ENCODE measurements at places on chromosomes 12 and 14.

- H3K27me3 ChIP-seq = no peaks in the 10 kb centered on the region
- no peaks in the 10 kb centered on the region for H3K36me3 ChIP-seq
- no peak overlapping the region for H3K27ac ChIP-seq
- H3K4me3 ChIP-seq = no peak overlapping the region
Observed at GRCh38 chr12:31406345-31406744, 80.4 kb upstream of the SINHCAF start.

- H3K4me1 ChIP-seq = no peaks in the 10 kb centered on the region
- H3K27ac ChIP-seq = no peak overlapping the region
- H3K36me3 ChIP-seq = no peaks in the 10 kb centered on the region
- no peak overlapping the region for H3K4me3 ChIP-seq
- DNase-seq = no peak
- no peaks in the 10 kb centered on the region for H3K27me3 ChIP-seq
Observed at GRCh38 chr12:21553329-21553675, 27.2 kb downstream of the SPX start.

DNA sequence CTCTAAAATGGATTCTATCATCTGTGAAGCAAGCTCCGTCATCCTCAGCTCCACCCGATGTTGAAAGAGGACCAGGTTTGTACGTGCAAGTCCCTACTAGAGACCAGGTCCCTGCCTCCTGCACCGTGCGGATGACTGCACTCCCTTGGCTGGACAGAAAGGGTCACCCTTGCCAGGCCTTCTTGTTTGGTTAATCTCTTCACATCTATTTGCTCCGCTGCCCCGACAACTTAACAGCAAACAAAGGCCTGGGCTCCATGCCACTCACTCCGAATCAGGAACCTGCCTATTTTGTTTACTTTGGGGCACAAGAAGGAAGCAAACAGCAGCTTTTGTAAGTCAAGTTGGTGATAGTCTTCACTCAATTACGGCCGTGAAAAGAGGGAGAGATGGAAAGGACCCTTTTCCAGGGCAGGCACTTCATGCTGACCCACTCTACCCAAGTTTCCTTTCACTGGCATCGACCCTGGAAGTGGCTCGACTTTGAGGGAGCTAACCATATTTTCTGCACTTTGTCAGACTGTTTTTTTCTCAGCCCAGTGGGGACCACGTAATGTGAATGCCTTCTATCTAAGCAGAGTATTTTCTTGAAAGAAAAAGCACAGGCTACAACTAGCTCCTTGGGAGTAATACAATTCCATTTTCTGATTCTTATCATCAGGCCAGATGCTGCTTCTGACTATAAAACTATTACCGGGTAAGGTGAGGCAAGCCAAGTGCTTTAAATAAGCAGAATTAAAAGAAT, 202.6 kb downstream of the FOXN3 start:
- H3K4me3 ChIP-seq = no peak overlapping the region
- H3K4me1 ChIP-seq = no peaks in the 10 kb centered on the region
- no peak for DNase-seq
- H3K36me3 ChIP-seq = no peaks in the 10 kb centered on the region
- no peak overlapping the region for H3K27ac ChIP-seq
- no peaks in the 10 kb centered on the region for H3K27me3 ChIP-seq

GRCh38 chr14:90114554-90114953, 52.8 kb downstream of the KCNK13 start:
- no peak for DNase-seq
- no peak overlapping the region for H3K27ac ChIP-seq
- peaks cover 7% of the 10 kb centered on the region for H3K27me3 ChIP-seq
- H3K4me3 ChIP-seq = no peak overlapping the region
- H3K36me3 ChIP-seq = no peaks in the 10 kb centered on the region

DNA sequence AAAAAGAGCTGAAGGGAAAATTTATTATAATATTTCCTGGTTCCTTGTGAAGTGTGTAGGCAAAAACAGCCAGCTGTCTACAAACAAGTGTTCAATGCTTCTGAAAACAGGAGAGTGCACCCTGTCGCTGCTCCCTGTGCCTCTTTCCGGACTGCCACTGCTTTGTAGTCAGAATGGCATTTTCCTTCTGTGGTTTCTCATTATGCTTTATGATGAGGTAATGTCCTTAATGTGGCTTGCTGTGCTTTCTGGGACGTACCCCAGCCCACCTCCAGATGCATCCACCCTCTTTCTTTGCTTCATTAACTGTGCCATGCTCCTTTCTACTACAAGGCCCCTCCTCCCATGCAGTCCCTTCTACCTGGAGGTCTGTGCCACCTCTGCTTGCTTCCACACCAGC, 148.1 kb downstream of the SYT1 start:
- no peak overlapping the region for H3K27ac ChIP-seq
- DNase-seq = no peak
- no peaks in the 10 kb centered on the region for H3K27me3 ChIP-seq
- H3K4me1 ChIP-seq = no peaks in the 10 kb centered on the region
- H3K4me3 ChIP-seq = no peak overlapping the region

- H3K4me1 ChIP-seq = no peaks in the 10 kb centered on the region
- DNase-seq = no peak
- no peak overlapping the region for H3K27ac ChIP-seq
- H3K4me3 ChIP-seq = no peak overlapping the region
- no peaks in the 10 kb centered on the region for H3K36me3 ChIP-seq
Observed at GRCh38 chr14:35034440-35034833, 11.6 kb upstream of the FAM177A1 start.

DNA sequence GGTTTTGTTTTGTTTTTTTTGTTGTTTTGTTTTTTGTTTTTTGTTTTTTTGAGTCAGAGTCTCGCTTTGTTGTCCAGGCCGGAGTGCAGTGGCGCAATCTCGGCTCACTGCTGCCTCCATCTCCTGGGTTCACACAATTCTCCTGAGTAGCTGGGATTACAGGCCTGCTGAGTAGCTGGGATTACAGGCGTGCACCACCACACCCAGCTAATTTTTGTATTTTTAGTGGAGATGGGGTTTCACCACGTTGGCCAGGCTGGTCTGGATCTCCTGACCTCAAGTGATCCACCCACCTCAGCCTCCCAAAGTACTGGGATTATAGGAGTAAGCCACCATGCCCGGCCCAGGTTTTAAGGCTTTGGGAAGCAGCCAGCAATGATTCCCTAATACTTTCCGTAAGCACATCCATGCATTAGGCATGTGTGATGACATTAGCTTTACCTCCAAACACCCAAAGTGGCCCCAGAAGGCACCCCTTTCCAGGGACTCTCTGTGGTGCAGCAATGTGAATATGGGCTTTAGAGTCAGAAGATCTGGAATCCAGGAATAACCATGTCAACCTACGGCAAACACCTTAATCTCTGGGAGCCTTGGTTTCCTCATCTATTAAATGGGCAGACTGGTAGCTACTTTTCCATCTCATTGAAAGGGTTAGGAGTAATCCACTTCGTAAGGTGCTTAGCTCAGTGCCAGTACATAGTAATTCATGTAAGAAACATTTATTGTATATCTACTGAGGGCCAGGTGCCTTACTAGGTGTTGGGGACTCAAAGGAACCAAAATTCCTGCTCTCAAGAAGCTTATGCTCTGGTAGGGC, 152.9 kb downstream of the ZFP36L1 start:
- no peak overlapping the region for H3K4me3 ChIP-seq
- H3K36me3 ChIP-seq = no peaks in the 10 kb centered on the region

GRCh38 chr12:129127771-129128170, 274.5 kb downstream of the GLT1D1 start:
- no peaks in the 10 kb centered on the region for H3K4me1 ChIP-seq
- no peak overlapping the region for H3K4me3 ChIP-seq
- H3K36me3 ChIP-seq = no peaks in the 10 kb centered on the region
- no peaks in the 10 kb centered on the region for H3K27me3 ChIP-seq
- no peak for DNase-seq
- no peak overlapping the region for H3K27ac ChIP-seq

All from Panc1 (cell line).